ENCODE measurements at places on chromosomes 13 and 19.
A peak's percentile ranks its signal among the peaks of the same experiment; 100 is the strongest.

GRCh38 chr13:80048802-80049201 lies 292.1 kb downstream of the SPRY2 start:
- DNase-seq, result peak; percentile 93

- DNase-seq, result no peak
Measured at GRCh38 chr19:58296104-58296503, 9.1 kb upstream of the ERVK3-1 start.

GRCh38 chr19:40365613-40366401 lies 17.3 kb downstream of the PLD3 start:
- no peak for DNase-seq

DNA sequence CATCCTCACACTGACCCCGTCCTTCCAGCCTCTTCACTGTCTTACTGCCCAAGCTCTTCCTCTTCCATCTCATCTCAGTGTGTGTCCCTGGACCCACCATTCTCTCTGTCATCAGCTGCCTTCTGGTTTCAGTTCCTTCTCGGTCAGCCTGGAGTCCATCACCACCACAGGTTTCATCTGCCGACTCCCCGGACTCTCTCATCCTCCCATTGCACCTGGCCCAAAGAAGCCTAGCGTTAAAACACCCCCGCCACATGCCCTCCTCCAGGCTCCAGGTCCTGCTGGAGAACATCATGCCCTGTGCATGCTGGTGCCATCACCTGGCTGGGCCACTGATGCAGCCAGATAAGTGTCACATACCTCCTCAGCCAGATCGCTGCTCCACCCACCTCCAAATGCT lies 122.1 kb upstream of the GPR12 start:
- no peak for DNase-seq

DNA sequence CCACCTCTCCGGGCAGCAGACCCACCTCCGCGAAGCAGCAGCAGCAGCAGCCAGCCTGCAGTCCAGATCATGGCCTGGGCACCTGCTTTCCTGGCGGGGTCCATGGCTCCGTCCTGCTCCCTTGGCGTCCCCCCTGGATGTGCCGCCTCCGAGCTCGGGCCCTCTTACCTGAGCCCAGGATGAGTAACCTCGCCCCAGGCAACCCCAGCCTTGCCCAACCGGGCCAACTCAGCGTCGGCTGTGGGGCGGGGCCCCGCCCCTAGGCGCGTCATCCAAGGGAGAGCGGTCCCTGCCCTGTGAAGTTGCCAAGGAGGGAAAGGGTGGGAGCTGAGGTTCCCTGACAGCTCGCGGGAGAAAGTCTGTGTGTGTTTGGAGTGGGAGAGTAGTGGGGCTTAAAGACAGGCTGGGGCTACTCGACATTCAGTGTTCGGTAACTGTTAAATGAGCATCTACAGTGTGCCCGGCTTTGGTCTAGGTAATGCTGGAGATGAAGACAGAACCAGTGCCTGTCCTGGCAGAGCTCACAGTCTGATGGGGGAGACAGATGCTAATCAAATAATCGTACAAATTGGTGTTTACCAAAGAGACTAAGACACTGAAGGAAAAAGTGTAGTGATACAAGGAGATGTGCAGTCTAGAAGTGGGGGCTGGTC lies at the start of gene LYPD3:
Gene LYPD3, minus strand, starts transcription at position 141 of the 653 bp plus-strand sequence. Its CDS starts 37 bp downstream, at position 104.
- peak; percentile 74 for DNase-seq

- no peak for DNase-seq
Measured at GRCh38 chr13:110259651-110260050, 47.3 kb downstream of the COL4A1 start.

DNA sequence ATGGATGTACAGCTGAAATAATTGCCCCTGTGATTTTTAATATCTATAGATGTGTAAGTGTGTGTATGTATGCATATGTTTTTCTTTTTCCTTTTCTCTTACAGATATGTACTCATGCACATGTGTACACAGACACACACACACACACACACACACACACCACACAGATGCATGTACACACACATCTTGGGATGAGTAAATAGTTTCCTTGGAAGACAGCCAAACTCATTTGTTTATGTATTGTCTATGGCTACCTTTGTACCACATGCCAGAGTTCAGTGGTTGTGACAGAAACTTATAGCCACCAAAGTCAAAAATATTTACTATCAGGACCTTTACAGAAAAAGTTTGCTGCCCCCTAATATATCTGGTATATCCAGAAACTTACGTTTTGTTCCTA lies 192.6 kb downstream of the MAB21L1 start:
- DNase-seq, result peak; percentile 43

DNA sequence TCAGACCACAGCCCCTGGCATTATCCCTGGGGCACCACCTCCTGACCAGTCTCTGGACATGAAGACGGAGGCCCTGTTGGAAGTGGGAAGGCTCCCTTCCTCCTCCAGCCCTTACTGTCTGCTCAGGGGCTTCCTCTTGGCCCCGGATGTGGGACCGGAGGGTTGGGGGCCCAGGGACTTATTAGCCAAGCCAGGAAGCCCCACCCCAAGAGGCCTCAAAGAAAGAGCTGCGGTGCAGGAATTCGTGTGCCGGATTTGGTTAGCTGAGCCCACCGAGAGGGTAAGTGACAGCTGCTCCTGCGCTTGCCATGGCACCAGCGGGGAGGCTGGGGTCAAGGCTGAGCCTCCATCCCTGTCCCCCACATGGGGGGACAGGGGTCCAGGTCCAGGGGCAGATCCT lies at the start of gene RETN:
Gene RETN, plus strand, starts transcription at position 208 of the 400 bp plus-strand sequence. CDS start 278 bp downstream, outside the sequence.
- DNase-seq, result no peak
